Astrocyte (in vitro differentiated cells and primary cell): ENCODE measurements at places on chromosomes 7 and 10. TPM values are rescaled to one million over a fixed set of nuclear protein-coding genes. Genes with fewer than 3 reads are reported as not detected.

Gene BTAF1
- 29.2 and 30.8 TPM in 2 replicates for total RNA-seq

Gene ELN
- total RNA-seq, result 0.75 and 0.89 TPM in 2 replicates

Gene NCF1
- total RNA-seq, result not detected in 2 replicates

Gene SLC18A2
- 0.07 TPM in 1 of 2 replicates, not detected in the other for total RNA-seq

Gene TMEM184A
- total RNA-seq, result 1.8 and 2.1 TPM in 2 replicates

Gene LOXL4
- total RNA-seq, result 26.6 and 41.2 TPM in 2 replicates
